ENCODE measurements at places on chromosomes 11 and 22. TPM values are rescaled to one million over a fixed set of nuclear protein-coding genes. Genes with fewer than 3 reads are reported as not detected.

Gene MIAT
- 0.32 TPM for total RNA-seq

Gene CLMP
- total RNA-seq, result 2.9 TPM

Gene ART5
- total RNA-seq, result 4.4 TPM

Gene NTM
- not detected for total RNA-seq

Gene PYGM
- 1,536 TPM for total RNA-seq

Gene CEND1
- not detected for total RNA-seq

Gene ME3
- total RNA-seq, result 11.6 TPM

GRCh38 chr11:66417000-66417399, 3.8 kb upstream of the NPAS4 start:
- no peak for DNase-seq

- no peak for DNase-seq
Measured at GRCh38 chr11:28675183-28675582, 567.0 kb downstream of the METTL15 start.

GRCh38 chr11:125957618-125958332, 11.9 kb downstream of the VSIG10L2 start:
- no peak for DNase-seq

DNA sequence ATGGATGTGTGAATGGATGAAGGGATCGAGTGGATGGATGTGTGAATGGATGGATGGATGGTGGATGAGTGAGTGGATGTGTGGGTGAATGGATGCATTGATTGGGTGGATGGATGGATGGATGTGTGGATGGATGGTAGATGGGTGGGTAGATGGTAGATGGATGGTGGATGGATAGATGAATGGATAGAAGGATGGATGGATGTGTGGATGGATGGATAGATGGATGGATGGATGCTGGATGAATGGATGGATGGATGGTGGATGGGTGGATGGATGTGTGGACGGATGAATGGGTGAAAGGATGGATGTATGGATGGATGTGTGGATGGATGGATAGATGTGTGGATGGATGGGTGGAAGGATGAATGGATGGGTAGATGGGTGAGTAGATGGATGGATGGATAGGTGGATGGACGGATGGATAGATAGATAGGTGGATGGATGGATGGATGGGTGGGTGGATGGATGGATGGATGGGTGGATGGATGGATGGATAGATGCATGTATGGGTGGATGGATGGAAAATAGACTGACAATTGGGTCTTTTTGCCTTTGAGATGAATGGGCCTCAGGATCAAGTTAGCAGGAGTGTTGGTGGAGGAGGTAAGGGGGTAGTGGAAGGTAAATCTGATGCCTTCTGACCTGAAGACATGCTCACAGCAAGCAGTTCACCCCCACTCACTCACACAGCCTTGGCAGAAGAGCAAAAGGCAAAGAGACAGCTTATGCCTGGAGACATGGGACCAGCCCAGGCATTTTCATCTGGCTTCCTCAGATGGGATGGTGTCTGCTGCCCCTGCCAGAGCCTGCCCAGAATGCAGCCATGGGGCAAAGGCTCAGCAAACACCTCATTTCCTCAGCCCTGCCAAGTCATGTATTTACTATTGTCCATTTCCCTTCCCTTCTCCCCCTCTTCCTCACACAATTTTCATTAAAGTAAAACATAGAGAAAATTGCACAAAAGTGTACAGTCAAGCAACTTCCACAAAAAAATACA, 8.0 kb upstream of the FADD start:
- no peak for DNase-seq

GRCh38 chr11:123494195-123495050, 64.4 kb downstream of the GRAMD1B start:
- DNase-seq, result no peak

- no peak for DNase-seq
Measured at GRCh38 chr22:30318799-30319419, 7.8 kb downstream of the TBC1D10A start.

- DNase-seq, result no peak
Measured at GRCh38 chr11:78607696-78608095, 33.0 kb upstream of the NARS2 start.

GRCh38 chr22:49302150-49302460, 525.6 kb downstream of the BRD1 start:
- no peak for DNase-seq

DNA sequence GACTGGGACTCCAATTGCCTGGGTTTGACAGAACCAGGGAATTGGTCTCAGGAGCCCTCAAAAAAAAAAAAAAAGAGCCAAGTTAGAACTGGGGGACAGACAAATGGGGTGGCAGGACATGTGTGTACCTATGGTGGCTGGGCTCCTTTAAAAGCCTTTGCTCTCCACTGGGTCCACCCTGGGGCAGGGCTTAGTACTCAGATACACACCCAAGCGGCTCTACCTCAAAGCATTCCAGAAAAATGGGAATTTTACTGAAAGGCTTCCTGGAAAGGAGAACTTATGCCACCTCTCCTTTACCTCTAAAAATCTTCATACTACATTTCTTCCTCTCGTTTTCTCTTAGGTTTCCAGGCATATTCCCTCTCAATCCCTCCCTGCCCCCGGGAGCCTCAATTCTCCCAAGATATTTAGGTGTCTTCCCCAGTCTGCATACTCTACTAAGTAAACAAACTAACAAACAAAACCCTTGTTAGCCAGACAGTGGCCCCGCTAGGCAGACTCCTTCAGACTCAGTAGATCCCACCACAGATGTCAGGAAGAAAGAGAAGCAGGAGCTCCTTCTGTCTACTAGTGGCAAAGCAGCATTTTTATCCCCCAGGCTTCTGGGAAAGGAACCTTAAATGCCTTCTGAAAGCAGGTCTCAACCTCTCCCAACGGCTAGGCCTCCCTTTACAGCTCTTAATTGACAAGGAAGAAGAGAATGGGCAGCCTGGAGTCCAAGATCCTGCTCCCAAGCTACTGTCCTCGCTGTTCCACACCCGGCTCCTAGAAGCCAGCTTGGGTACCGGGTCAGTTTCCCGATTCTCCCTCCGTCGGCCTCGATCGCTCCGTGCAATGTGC, 653 bp downstream of the PCSK7 start:
- no peak for DNase-seq

DNA sequence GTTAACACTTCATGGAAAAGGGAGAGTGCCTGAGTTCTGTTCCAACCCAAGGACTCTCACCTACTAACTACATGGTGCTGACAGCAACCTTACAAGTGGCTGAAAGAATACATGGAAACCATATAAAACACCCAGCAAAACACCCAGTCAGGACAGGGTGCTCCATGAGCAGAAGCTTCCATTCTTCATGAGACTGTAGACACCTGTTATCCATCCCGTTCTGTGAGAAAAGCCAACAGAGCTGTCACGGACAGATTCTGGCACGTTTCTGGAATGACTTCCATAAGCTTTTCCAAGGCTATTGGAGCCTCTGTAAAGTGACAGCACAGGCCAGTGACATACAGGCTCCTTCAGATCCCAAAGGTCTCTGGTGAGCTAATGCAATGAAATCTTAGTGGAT, 23.2 kb downstream of the PRR14L start:
- DNase-seq, result no peak

GRCh38 chr11:73248526-73249185, 23.5 kb upstream of the P2RY6 start:
- no peak for DNase-seq

- DNase-seq, result no peak
Measured at GRCh38 chr11:35980686-35981390, 37.0 kb downstream of the LDLRAD3 start.

- DNase-seq, result no peak
Measured at GRCh38 chr11:78417175-78417887, at the start of gene GAB2. Gene GAB2 (minus strand): TSS chr11:78417820. CDS start chr11:78417720, 100 bp downstream.

Measured in psoas muscle (tissue), 8 donors.